Cortex of kidney (tissue), 1 donor: ENCODE measurements at places on chromosomes 3 and 15.

DNA sequence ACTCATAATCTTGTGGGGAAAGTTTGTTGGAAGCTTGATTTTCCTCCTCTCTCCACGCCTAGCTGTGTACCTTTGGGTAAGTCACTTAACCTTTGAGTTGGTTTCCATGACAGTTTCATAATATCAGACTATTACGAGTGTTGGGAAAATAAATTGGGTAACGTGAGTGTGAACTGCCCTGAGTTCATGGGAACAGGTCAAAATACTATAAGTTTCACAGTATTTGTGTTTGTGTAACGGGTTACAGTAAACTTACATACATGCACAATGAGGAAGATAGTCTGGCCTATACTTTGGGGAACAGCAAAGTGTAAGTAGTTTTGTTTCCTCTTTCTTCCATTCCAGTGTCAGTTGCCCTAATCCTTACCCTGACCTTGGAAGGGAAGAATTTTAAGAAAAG is 509.9 kb downstream of the MECOM start:
- no peak for DNase-seq

- no peak for DNase-seq
These were observed 253.1 kb upstream of the TRIM42 start for GRCh38 chr3:140424726-140425125.

DNA sequence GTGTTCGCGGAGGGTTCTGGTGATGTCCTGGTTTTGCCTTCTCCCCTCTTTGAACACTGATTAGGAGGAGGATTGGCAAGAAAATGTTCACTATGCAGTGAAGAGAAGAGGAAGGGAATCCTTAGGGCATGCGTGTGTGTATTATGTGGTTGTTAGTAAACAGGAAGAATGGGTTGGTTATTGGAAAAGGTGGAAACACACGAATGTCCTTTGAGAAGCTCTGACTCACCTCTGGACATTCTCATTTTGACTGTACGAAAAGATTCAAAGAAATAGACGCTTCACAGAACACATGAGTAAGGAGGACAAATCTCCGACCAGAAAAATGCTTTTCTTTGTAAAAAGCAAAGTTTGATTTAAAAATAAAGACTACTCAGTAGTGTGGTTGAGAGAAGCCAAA is 188.8 kb upstream of the PRICKLE2 start:
- DNase-seq = no peak

- no peak for DNase-seq
These were observed 94.6 kb upstream of the PLXNA1 start for GRCh38 chr3:126888186-126888760.

DNA sequence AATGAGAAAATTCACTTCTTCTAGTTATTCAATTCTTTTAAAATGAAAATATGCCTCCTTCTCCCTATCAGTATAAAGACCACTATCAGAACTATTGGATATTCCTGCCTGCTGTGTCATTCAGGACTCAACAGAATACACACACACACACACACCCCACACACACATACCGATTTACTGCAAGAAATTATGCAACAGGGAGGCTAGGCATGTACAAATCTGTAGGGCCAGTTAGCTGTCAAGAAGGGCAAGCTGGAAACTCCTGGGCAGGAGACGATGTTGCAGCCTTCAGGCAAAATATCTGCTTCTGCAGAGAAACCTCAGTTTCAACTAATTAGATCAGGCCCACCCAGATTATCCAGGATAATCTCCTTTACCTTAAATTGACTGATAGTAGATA is 13.9 kb upstream of the RYR3 start:
- DNase-seq = no peak
